ENCODE measurements at places on chromosomes 12 and 14.

GRCh38 chr12:27709932-27710591, 570 bp upstream of the MRPS35 start:
- peak; percentile 32 for DNase-seq

DNA sequence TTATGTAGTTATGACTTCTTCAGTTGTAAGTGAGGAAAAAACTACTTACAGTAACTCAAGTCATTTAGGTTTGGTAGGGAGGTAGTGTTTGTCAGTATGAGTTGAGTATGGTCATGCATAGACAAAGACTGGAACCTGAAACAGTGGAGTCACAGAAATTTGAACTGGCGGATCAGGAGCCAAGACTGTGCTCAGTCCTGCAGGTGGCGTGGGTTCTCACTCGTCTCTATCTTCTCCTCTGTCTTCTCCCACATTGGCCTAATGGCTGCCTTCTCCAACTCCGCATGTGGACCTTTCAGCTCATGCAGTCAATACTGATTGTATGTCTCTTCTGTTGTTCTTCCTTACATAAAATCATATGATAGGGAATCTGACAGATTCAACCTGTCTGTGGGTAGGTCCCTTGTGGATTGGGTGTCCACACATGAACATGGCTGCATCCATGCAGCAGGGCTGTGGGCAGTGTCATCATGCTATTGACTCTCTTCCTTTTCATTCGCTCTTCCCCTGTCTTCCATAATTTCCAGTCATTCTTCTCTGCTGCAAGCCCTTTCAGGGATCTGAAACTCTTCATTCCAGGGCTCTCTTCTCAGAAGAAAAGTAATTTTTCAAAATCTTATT, 78.8 kb upstream of the NEDD1 start:
- DNase-seq: no peak

- no peak for DNase-seq
These were observed 238.4 kb upstream of the USP15 start for GRCh38 chr12:62021808-62022207.

DNA sequence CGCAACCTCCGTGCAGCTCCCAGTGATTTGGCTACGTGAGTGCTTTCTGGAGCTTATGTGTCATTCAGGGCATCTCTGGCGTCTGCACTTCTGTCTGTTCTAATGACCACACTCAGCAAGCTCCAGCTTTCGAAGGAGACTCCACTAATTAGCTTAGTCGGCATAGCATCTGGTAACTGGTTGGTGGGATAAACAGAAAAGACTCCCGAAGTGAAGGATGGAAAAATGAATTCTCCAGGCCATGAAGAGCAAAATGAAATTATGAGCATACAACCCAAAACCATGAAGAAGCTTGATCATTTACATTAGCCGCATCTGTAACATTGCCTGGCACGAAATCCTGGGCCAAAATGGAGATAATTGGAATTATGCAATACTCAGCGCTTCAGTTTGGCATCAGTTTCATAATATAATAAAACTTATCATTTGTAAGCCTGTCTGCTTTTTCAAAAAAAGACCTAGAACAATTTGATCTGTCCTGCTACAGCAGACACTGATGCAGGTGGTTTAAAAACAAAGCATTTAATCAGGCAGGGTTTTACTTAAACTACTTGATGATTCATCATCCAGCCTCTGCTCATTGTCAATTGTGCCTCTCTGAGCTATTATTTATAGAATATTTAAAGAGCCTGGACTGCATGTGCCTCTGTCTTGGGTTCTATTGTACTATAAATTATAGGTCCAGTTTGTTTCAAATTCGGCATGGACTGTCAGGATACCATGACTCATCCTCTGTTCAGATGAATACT, 87.4 kb downstream of the SYT1 start:
- DNase-seq: no peak

DNA sequence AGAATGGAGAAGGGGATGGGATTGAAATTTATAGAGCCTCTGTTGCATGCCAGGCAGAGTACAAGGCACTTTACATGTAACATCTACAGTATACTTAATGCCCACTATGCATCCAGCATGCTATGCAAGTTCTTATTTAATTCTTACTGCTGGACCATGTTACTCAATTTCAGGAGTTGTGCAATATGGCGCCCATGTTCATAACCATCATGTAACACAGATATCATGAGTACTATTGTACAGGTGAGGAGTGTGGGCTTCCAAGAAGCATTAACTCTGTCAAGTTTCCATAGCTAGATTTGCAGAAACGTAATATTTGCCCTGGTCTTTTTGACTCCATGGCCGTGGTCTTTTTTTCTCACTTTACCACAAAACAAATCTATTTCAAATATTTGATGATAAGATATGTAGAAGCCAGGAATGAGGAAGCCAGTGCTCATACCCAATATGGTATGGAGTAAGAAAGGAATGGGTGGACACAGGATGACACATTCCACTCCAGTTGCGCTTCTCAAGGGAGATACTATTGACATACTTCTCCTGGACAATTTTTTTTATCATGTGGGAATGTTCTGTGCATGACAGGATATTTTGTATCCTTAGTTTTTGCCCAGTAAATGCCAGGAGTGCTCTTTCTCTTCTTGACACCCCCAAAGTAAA, 191.8 kb downstream of the C12orf75 start:
- no peak for DNase-seq

Measured in CD4-positive, alpha-beta T cell treated with Interleukin-21 for 1 hour (primary cell).